T-helper 2 cell treated with Interferon-gamma antibody and Interleukin-4, amounts not matched to agents 5 μg/mL and 100 μg/mL, for 36 hours (primary cell): ENCODE measurements at places on chromosomes 16 and 17.

GRCh38 chr17:82868715-82869131 lies 28.9 kb upstream of the ZNF750 start:
- peaks cover 39% of the 10 kb centered on the region for H3K4me1 ChIP-seq
- H3K36me3 ChIP-seq, result peaks cover 46% of the 10 kb centered on the region
- no peaks in the 10 kb centered on the region for H3K27me3 ChIP-seq
- no peak overlapping the region for H3K4me3 ChIP-seq
- no peak for DNase-seq

DNA sequence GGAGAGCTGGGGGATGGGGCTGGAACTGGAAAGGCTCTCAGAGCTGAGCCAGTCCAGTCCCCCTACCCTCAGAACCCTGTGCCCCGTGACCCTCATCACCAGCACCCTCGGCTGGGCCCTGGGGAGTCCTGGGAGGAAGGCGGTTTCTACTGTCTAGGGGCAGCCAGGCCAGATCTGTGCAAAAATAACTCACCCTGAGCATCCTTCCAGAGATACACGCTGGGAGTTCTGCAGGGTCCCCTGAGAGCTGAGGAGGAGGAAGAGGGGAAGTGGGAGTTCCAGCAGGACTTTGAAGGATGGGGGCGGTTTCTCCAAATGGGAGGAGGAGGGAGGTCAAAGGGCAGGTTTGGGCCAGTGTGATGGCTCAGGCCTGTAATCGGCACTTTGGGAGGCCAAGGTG lies 5.0 kb upstream of the SLC4A1 start:
- no peaks in the 10 kb centered on the region for H3K4me1 ChIP-seq
- no peak for DNase-seq
- no peak overlapping the region for H3K27ac ChIP-seq
- no peaks in the 10 kb centered on the region for H3K27me3 ChIP-seq
- H3K36me3 ChIP-seq, result no peaks in the 10 kb centered on the region
- no peak overlapping the region for H3K4me3 ChIP-seq

DNA sequence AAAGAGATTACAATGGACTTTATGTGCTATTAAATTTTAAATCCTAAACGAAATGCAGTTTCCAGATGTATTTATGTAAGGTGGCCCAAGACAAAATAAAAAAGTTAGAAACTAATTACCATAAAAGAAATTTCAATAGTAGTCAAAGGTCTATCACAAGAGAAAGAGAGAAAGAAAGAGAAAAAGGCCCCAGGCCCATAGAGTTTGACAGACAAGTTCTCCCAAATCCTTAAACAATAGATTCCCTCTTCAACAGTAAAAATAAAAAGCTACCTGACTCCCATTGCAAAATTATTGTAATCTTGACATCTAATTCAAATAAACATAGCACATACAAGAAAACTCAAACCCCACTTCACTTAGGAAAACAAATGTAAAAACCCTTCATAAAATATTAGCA lies 8.6 kb upstream of the ERCC4 start:
- no peak overlapping the region for H3K27ac ChIP-seq
- H3K4me1 ChIP-seq, result no peaks in the 10 kb centered on the region
- H3K36me3 ChIP-seq, result no peaks in the 10 kb centered on the region
- no peak overlapping the region for H3K4me3 ChIP-seq
- H3K27me3 ChIP-seq, result peaks cover 12% of the 10 kb centered on the region
- no peak for DNase-seq

DNA sequence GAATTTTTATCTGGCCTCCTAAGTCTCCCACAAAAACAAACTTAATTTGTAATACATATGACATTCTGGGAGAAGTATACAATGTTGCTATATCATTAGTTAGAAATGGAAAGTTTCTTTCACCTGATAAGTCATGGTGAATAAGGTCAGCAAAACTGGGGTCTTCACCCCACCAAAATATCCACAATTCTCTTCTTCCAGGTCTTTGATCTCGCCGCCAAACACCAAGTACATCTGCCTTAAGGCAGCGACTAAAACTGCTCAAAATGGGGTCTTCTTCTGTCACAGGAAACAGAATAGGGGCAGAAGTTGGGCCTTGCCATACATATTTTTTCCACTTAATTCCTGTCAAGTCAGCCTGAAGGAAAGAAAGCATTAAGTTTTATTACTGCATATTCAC lies 2.1 kb downstream of the MED13 start:
- DNase-seq, result no peak
- H3K27me3 ChIP-seq, result no peaks in the 10 kb centered on the region
- H3K36me3 ChIP-seq, result peaks cover 33% of the 10 kb centered on the region
- peaks cover 39% of the 10 kb centered on the region for H3K4me1 ChIP-seq
- H3K27ac ChIP-seq, result peak overlapping the region; percentile 93

DNA sequence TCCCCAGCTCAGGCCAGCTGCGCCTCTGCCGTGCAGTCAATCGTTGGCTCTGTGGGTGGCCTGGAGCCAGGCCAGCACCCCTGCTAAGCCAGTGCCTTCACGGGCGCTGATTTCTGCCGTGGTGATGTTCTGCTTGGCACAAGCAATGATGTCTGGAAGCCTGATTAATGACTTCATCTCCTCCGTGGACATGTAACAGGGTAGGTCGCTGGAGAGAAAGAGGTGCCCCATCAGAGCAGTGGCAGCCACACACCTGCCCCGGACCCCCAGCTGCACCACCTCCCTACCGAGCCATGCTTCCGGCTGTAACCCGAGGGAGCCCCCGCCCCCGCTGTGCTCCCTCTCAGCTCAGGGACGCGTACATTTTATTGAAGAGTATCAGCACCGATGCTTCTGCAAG lies 1.9 kb downstream of the ARL16 start:
- peak overlapping the region; percentile 12 for H3K4me3 ChIP-seq
- peaks cover 2% of the 10 kb centered on the region for H3K27me3 ChIP-seq
- no peak for DNase-seq
